ENCODE measurements at places on chromosomes 12 and 14.

DNA sequence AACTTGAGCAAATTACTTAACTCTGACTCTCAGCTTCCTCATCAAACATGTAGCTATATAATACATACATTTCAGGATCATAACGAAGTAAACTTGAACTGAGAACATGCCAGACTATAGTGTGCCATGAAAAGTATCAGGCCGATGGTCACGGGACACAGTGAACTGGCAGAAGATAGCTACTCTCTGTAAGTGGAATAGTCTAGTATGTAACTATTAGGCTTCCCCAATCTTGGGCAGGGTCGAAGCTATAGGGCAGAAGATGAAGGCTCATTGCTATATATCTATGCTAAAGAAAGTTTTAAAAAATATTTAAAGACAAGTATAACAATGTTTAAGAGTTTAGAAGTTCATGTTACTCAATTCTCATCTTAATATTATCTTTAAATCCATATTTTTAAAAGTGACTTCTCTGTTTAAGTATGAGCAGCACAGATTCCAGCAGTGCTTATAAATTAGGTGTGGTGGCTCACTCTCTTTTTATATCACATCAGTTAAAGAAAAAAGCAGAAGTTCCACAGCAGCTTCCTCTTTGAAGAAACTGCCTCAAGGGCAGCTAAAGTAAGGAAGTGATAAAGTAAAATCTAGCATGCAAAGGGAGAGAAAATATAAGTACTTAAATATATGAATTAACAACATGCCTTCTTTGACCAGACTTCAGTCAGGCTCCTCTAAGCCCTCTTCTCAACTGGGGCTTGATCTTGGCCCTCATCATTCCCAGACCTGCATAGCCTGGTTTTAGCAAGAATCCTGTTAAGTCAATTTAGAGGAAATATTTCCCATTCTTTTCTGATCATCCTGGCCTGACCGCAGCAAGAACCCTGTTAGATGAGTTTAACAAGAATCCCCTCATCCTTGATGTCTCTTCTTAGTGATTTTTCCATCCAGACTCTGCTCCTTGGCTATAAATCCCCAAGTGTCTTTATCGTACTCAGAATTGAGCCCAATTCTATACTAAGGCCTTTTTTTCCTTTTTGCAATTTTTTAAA, 8.4 kb upstream of the GLIPR1 start:
- DNase-seq = peak; percentile 95

- peak; percentile 88 for DNase-seq
Measured at GRCh38 chr12:75481013-75481705, 604 bp downstream of the GLIPR1 start.

GRCh38 chr12:21343636-21344035, 8.9 kb upstream of the SLCO1A2 start:
- no peak for DNase-seq

DNA sequence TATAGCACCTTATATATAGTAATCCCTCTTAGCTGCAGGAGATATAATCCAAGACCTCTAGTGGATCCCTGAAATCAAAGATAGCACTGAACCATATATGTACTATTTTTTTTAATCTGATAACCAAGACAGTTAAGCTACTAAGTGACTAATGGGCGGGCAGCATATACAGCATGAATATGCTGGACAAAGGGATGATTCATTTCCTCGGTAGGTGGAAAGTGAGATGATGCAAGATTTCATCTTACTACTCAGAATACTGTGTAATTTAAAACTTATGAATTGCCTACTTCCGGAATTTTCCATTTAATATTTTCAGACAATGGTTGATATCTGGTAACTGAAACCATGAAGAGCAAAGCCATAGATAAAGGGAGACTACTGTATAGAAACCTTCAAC, 36.2 kb downstream of the PRMT8 start:
- DNase-seq = peak; percentile 72

DNA sequence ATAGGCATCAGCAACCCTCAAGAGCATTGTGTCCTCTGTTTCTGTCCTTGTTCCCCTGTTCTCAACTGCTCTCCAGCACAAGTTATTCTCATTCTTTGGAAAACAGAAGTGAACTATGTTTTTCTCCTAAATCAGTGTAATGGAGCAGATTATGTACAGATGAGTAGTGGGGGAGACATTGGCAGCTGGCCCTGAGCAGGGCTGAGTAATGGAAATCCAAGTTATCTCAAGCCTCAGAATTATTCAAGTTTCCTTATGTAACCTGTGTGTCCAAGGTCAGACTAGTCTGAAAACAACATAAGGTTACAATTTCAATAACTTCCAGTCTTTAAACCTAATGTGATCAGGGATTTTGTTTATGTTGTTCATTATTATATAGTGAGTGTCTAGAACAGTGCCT, 116.1 kb upstream of the FUT8 start:
- DNase-seq = no peak

GRCh38 chr12:25200703-25201102, 5.7 kb downstream of the ETFRF1 start:
- no peak for DNase-seq

- no peak for DNase-seq
Measured at GRCh38 chr12:47219243-47219642, 139.5 kb upstream of the AMIGO2 start.

Measured in MV-4-11 (cell line).